SIG-M5 (cell line): ENCODE measurements at places on chromosomes 2 and 18.

GRCh38 chr2:216634370-216635148 is 1.3 kb downstream of the IGFBP2 start:
- DNase-seq = no peak

GRCh38 chr2:78077633-78078032 is 555.5 kb upstream of the LRRTM4 start:
- DNase-seq = no peak

DNA sequence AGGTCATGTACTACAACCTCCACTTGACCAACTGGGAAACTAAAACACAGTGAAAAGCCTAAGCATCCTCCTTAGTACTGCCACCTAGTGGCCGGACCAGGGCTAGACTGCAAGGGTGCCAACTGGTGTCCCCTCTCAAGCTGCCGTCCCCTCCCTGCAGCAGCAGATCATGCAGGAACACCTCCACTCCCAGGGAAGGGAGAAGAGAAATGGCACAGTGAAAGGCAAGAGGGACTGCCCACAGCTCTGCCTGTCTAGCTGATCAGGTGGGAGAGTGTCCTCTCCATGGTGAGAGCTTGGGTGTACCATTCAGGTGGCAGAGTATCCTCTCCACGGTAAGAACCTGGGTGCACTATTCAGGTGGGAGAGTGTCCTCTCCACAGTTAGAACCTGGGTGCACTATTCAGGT is 78.1 kb downstream of the AAK1 start:
- DNase-seq = no peak

DNA sequence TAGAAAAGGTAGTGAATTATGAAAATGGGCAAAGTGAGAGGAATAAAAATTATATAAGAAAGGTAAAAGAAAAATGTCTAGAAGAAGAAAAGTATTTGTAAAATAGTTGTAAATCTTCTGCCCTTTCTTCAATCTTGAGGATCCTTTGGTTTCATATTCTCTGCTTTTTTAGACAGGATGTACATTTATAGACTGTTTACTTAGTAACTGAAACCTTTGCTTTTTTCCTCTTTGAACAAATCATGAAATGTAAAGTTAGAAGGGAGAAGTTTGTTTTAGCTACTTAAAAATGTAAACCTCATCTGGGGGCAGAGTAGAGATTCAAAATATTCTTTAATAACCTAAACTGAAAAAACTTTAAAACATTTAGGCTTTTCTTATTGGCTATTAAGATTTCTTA is 150.4 kb upstream of the ITGA4 start:
- no peak for DNase-seq

DNA sequence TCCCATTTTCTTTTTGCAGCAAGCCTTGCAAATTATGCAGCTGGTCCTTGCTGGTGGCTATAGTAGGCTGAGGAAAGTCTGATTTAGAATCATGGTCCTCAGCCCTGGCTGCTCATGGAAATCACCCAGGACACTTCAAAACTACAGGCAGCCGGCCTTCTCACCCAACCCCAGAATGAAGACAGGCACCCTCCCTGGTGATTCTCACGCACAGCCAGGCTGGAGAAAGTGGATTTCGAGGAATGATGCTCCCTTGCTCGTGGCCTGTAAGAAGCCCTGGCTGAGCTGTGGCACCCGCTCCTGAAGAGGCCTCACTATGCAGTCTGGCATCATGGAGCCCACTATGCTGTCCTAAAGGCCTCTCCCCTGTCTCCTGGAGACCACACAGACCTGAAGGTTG is 157.4 kb downstream of the CAPN13 start:
- no peak for DNase-seq

- DNase-seq = no peak
Observed at GRCh38 chr2:209772290-209772685, 656 bp downstream of the UNC80 start.

DNA sequence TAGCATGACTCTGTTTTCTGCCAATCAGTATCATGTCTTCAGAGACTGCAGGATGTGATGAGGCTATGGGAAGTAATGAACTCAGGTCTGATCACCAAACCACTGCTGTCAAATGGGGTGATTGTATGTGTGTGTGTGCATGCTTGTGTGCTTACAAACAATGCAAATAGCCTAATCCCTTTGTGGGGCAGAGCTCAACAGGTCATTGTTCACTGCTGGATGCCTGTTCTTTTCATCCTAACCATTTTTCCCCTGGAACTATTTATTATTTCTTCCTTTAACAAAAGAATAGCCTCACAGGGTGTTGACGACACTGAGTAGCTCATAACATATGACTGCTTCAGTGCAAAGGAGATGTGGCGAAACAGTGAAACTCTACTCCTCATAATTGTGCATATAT is 55.9 kb downstream of the NXPH2 start:
- DNase-seq = no peak
